Activated CD4-positive, alpha-beta T cell treated with anti-CD3 and anti-CD28 coated beads, Interleukin-10, Interleukin-2, amounts not matched to agents 100 ng/mL and 50 ng/mL, durations not matched to agents 16 hours and 8 hours (primary cell): ENCODE measurements at places on chromosomes 6 and 20.

GRCh38 chr6:36115412-36115811, 14.9 kb upstream of the MAPK13 start:
- DNase-seq = no peak

- DNase-seq = no peak
Measured at GRCh38 chr6:53327017-53327395, 21.7 kb downstream of the ELOVL5 start.

GRCh38 chr6:140380427-140381218, 1006.2 kb upstream of the CITED2 start:
- DNase-seq = no peak

- DNase-seq = no peak
Measured at GRCh38 chr20:707451-708110, 32.0 kb upstream of the SCRT2 start.

- peak; percentile 78 for DNase-seq
Measured at GRCh38 chr6:52416629-52417151, 3.5 kb upstream of the EFHC1 start.

DNA sequence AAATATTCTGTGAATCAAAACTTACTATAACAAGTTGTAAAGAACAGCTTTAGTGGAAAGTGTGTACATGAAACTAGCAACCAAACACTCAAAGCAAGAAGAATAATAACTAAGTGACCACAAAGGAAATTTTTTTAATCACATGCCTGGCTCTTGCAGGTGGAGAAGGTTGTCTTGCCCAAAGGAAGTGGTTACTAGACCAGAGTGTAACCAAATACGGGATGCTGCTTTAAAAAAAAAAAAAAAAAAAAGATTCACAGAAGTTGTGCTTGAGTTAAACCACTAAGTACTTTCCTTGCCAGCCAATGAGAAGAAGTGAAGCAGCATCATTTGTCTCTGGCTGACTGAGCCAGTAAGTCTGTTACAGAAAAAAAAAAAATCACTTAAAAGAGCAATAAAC, 19.1 kb upstream of the HLA-DQB1 start:
- DNase-seq = peak; percentile 93

GRCh38 chr6:26197933-26198721, 110.9 kb downstream of the HFE start:
- peak; percentile 76 for DNase-seq

DNA sequence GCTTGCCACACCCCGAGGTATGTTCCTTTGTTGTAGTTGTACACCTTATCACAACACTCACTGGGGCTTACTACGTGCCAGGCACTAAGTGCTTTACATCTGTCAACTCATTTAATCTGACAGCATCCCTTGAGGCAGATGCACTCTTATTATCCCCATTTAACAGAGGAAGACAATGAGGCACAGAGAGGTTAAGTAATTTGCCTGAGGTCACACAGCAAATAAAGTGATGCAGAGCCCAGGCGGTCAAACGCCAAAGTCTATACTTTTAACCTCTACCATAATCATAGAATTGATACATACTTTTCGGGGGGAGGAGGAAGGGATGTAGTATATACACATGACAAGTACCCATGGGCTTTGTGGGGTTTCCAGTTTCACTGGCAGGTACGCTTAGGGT, 37.7 kb downstream of the MDFI start:
- no peak for DNase-seq

GRCh38 chr6:36780442-36781177, 58.6 kb downstream of the CPNE5 start:
- DNase-seq = no peak

- no peak for DNase-seq
Measured at GRCh38 chr20:17721802-17722486, 22.2 kb downstream of the BANF2 start.

DNA sequence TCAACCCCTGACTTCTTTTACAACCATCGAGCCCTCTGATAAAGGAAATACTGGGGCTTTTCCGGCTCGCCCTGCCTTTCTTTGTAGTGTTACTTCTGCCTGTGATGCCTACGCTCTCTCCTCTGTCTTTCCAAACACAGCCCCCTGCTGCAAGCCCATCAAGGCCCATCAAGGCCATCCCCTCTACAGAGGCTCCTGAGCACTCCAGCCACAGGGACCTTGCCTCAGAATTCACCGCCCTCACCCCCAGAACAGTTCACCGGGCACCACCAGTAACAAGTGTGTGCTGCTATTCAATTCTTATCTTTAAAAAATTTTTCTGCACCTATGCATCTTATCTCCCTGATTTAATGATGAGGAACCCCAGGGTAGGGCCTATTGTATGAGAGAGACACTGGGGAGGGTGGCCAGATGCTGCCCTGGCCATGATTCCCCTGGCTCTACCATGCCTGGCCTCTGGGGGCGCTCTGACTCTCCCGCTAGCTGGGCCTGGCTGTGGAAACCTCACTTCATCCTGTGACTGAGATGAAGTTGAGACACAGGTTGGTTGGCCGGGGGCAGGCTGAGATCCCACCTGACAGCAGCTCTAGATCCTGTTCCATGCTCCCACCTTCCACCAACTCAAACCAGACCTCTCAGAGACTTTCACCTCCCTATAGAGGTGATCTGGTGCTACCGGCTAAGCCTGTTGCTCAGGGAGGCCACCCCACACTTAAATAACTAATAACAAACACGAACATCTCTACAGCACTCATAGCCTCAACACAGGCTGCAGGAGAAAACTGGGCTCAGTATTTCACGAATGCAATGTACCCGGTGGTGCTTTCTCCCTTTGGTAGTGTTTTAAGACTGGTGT, 19.2 kb upstream of the GLP1R start:
- DNase-seq = peak; percentile 55

DNA sequence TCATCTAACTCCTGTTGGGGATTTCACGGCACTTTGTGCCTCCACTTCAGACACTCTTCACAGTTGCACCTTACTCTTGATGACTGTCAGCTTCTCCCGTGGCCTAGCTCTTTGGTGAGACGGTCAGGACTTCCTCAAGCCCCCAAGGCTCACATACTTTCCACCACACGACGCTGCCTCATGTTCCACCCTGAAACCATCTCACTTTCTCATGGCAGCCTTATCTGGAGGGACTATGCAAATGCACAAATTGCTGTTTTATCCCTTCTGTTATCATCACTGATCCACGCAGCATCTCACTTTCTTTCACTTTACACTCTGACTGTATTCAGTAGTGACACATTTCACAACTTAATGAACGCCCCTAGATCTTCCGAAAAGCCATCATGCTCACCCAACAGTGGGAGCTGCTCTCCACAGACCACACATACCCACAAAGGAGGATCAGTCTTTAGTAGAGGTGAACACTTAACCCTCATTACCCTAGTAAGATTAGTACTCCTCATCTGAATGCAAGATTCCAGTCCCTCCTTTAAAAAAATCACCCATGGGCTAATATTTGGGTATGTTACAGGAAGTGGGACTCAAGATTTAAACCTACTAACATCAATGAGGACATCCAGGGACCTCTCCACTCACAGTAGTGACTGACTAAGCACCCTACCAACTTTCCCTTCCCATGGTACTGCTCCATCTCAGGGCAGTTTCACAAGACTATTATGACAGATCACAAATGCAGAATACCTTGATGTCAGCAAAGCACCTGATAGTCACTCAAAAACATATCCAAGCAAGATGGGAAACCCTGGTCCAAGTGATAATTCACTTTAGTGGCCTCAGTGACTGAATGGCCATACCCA, 35.4 kb downstream of the FYN start:
- peak; percentile 91 for DNase-seq

- DNase-seq = no peak
Measured at GRCh38 chr6:156617941-156618340, 159.2 kb upstream of the ARID1B start.

- no peak for DNase-seq
Measured at GRCh38 chr20:50129662-50130355, 16.9 kb upstream of the UBE2V1 start.

- peak; percentile 65 for DNase-seq
Measured at GRCh38 chr20:50120935-50121693, 8.2 kb upstream of the UBE2V1 start.
